ENCODE measurements at places on chromosomes 2 and 18.

- no peak for DNase-seq
These were observed 303.3 kb upstream of the GULP1 start for GRCh38 chr2:187988348-187988747.

DNA sequence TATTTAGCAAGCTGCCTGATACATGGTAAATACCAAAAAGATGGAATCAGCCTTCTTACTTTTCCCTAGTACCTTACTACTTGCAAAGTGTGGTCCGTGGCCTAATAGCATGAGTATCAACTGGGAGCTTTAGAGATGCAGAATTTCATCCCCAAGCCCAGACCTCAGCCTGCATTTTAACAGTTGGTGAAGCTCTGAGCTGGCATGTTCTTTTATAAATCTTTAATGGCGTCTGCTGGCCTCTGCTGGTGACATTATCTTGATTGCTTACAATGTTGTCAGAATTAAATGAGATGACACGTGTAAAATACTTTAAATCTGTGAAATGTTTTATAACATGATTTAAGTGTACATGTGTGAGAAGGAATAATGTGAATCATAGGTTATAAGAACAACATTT, 115.1 kb upstream of the NOSTRIN start:
- no peak for DNase-seq

DNA sequence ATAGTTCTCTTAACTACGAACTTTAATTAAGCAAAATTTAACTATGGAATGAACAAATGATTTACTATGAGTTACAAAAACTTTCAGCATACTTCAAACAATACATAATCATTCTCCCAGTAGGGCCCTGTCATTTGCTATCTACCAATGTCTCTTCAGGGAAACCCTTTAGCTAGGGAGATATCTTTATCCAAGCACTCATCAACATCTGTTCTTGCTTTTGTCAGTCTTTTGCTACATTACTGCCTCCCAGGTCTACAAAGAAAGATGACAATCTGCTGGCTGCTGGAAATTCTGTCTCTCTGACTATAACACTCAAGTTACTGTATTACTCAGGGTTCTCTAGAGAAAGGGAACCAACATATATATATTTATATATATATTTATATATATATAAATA, 1626.3 kb upstream of the CELF4 start:
- DNase-seq, result no peak

- peak; percentile 87 for DNase-seq
These were observed at the start of gene SEC11C for GRCh38 chr18:59139615-59140301. SEC11C (plus strand) TSS chr18:59139884; CDS start chr18:59139949, 65 bp downstream.

DNA sequence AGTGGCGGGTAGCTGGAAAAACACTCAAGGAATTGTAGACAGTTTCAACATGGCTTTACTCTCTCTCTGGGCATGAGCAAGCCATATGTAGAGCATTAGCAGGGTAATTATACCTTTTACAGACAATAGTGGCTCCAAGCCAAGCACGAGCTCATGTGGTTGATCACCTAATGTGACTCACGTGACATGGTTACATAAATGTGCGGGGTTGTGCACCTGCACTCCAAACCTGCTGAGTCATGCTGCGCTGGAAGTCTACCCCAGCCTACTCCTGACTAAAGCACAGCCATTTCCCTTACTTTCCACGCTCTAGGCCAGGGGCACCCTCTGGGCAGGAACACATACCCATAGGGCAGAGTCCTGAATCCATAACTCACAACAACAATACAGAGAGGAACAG, 232.8 kb downstream of the MBD5 start:
- DNase-seq, result no peak

- no peak for DNase-seq
These were observed 906.7 kb downstream of the NRXN1 start for GRCh38 chr2:50125246-50125645.

DNA sequence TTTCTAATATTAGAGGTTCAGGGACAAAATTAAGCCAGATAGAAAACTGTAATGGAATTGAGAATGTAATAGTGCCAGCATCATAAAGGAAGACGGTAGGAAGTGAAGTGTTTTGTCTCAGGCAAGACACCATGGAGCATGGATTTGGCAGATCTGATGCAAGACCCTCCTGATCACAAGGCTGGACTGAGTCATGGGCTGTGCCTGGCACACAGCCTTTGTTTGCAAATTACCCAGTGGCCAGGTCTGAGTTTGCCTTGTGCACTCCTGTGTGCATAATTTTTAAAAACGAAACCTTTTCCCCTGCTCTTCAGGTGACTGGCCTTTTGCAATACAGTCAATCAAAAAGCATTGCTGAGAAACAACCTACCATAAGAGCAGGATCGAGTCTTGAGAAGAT, 2.0 kb upstream of the UPP2 start:
- no peak for DNase-seq

GRCh38 chr2:171726847-171727450, 39.7 kb downstream of the DYNC1I2 start:
- DNase-seq, result no peak

GRCh38 chr2:185583058-185583816, 155.4 kb upstream of the FSIP2 start:
- DNase-seq, result peak; percentile 78

DNA sequence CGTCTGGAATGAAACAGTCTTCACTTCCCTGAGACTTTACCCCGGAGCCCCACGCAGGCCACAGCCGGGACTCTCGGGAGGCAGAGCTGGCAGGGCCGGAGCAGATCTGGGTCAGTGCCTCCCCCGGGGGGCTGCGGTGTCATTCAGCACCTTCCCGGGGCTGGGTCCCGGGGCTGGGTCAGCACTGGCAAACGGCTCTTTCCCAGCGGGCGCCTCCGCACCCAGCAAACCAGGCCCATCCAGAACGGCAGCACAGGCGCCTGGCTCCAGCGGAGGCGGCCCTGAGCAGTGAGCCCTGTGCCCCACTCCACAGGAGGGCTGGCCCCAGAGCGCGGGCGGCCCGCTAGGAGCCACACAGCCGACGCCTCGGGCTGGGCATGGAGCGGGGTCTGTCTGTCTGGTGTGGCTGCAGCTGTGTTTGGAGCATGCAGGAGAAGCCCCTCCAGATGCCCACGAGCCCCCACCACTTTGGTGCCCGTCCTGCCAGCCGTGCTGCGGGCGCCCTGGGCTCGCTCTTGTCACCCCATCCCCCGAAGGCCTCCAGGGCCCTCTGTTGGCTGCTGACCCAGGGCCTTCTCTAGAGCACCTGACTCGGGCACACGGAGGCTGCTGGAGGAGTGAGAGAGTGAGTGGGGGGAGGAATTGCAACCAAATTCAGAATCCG, 132.1 kb upstream of the CTDP1 start:
- DNase-seq, result no peak

- DNase-seq, result peak; percentile 47
These were observed 13.7 kb upstream of the RALB start for GRCh38 chr2:120238728-120239487.

Measured in T1000 (cell line).